ENCODE measurements at places on chromosomes 3 and 15. TPM values are rescaled to one million over a fixed set of nuclear protein-coding genes. Genes with fewer than 3 reads are reported as not detected.

DNA sequence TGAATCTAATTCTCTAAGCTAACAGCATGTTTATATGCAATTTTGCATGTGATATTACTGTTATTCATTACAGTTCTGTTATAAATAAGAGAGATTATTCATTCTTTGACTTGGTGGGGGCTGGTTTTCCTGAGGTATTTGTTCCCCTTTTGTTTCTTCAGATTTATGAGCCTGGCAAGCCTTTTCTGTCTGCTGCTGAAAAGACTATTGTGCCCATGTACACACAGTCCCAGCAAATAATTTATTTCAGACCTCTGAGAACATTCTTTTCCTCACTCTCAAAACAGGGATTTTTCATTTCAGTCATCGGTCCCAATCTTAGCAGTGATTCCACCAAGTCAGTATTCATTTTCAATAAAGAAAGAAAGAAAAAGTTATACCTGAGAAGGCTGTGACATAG, 716.8 kb downstream of the NSUN3 start:
- no peak overlapping the region for H3K27ac ChIP-seq
- no peak for DNase-seq

GRCh38 chr3:112611752-112612515, 29.0 kb downstream of the CCDC80 start:
- H3K36me3 ChIP-seq, result peaks cover 2% of the 10 kb centered on the region
- peaks cover 7% of the 10 kb centered on the region for H3K4me1 ChIP-seq
- no peak overlapping the region for H3K4me3 ChIP-seq

GRCh38 chr3:63863150-63864007, at the start of the genes ATXN7 and THOC7:
TSS of gene ATXN7 (plus strand) at chr3:63863867. CDS start at chr3:63912599, 48,732 bp downstream.
TSS of gene THOC7 (minus strand) at chr3:63863805. CDS start at chr3:63863790, 15 bp downstream.
- H3K27me3 ChIP-seq, result no peaks in the 10 kb centered on the region
- peaks cover 24% of the 10 kb centered on the region for H3K36me3 ChIP-seq
- peaks cover 67% of the 10 kb centered on the region for H3K4me1 ChIP-seq
- H3K27ac ChIP-seq, result peak within 1 kb of the TSS; percentile 94
- peak within 1 kb of the TSS; percentile 91 for H3K4me3 ChIP-seq

SPTBN5 gene
- 1.2 TPM for total RNA-seq

GRCh38 chr15:78216276-78217104, 17.9 kb downstream of the ACSBG1 start:
- no peak overlapping the region for H3K27ac ChIP-seq
- no peak overlapping the region for H3K4me3 ChIP-seq
- H3K36me3 ChIP-seq, result no peaks in the 10 kb centered on the region

DNA sequence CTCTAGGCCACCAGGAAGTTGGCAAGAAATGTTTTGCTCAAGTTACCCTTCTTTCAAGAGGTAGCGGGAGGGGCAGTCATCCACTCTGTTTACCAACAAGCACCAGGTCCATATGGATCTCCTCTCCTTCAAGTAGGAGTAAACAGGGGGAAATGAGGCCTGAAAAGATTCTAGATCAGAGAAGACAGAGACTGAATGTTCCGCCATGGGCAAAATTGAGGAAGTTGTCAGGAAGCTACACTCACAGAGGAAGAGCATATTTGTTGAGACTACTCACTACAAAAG, 81.6 kb downstream of the KLF15 start:
- H3K4me3 ChIP-seq, result no peak overlapping the region
- DNase-seq, result no peak
- H3K36me3 ChIP-seq, result no peaks in the 10 kb centered on the region
- no peaks in the 10 kb centered on the region for H3K4me1 ChIP-seq
- H3K27ac ChIP-seq, result no peak overlapping the region
- peaks cover 11% of the 10 kb centered on the region for H3K27me3 ChIP-seq

DNA sequence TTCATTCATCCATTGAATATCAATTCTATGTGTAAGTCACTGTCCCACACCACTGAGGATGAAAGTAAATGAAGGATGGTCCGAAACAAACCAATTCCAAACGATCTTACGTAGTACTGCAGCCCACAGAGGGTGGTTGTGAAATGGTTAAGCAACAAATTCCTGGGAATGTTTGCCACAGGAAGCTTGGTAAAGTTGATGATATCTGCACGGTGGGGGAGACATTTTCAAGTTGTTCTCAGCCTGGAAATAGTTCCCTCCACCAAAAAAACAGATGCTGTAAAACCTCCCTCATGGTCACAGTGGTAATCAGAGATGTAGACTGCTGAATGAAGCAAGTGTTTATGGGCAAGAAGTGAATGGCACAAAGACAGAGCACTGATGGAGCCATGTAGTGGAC, 35.9 kb upstream of the BNC1 start:
- H3K36me3 ChIP-seq, result no peaks in the 10 kb centered on the region
- peaks cover 10% of the 10 kb centered on the region for H3K27me3 ChIP-seq
- H3K4me3 ChIP-seq, result no peak overlapping the region
- no peak overlapping the region for H3K27ac ChIP-seq
- H3K4me1 ChIP-seq, result no peaks in the 10 kb centered on the region

All from activated T-helper 1 cell treated with anti-CD3 and anti-CD28 coated beads, Interleukin-12 subunit alpha, Interleukin-12 subunit beta, Interleukin-2, Interleukin-4 antibody, amounts not matched to agents 30 ng/mL and 10 ng/mL and 1 ng/mL, durations not matched to agents 14 hours and 24 hours and 36 hours (primary cell).